Fibroblast of skin of left quadriceps (primary cell): ENCODE measurements at places on chromosomes 4 and X.

DNA sequence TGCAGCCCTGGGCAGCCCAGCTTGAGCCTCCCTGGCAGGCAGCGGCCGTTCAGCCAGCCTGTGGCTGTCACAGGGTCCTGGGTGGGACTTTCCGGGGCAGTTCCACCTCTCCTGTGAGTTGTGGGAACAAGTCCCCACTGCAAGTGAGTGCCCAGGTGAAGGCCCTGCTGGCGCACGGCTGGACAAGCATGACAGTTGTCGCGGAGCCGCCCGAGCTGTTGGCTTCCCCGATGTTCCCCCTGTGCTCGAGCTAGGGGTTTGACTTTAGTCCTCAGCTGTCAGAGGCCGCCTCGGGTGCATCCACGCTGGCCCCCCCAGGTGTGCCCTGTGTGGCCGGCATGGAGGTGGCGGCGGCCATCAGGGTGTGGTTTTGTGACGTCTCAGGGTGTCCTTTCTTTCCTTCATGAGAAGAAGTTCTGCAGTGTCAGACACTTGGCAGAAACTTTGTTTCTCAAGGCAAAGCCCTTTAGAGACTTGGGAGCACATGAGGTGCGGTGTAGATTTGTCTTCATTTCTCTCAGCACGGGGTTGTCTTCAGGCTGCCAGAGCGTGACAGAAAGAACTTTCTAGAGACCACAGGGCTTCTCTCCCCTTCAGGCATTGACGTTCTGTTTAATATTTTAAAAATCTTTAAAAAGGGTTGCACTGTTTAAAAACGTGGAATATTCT is 69.4 kb upstream of the HGFAC start:
- DNase-seq, result no peak

DNA sequence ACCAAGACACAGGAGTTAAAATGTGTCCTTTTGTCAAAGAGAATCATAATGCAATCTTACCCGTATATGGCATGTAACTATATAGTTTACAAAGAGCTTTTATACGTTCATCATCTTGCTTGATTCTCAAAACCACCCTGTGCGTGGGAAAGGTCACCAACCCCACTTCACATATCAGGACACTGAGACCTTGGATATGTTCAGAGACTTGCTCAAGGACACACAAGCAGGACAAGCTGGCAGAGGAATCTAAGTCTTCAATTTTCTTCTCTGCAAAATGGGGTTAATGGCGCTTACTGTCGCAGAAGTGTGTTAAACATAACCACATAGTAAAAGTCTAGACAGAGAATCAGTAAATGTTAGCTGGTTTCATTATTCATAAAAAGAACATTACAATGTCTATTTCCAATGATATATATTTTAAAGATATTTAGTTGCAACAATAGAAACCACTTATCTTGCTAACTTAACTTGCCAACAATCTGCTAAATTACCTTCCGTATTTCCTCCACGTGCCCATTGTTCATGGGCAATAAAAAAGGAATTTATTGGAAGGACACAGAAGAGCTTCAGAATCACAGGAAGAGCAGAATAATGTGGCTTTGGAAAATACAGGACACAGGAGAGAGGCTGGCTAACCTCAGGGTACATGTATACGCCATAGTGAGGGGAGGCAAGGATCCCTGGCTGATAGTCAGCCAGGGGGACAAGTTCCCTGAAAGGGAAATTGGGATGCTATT is 64.6 kb upstream of the TAPT1 start:
- no peak for DNase-seq

GRCh38 chrX:21166272-21166982 is 207.8 kb upstream of the CNKSR2 start:
- DNase-seq, result no peak

DNA sequence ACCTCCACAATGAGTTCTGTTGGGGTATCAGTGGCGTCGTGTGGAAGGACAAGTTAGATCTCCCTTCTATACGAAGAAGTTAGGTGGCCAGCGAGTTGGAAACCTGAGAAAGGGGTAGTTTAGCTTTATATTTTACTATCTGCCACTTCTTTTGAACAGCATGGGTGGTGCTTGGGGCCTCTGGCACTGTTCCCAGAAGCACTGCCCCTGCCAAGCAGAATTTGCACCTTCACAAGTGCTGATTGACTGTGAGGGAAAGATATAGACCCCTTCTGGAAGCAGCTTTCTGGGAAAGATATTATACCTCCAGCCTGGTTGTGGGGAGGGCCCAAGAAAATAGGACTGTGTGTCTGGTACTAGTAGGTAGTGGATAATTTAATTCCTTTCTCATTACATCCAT is 246.9 kb downstream of the FBXO8 start:
- DNase-seq, result no peak

DNA sequence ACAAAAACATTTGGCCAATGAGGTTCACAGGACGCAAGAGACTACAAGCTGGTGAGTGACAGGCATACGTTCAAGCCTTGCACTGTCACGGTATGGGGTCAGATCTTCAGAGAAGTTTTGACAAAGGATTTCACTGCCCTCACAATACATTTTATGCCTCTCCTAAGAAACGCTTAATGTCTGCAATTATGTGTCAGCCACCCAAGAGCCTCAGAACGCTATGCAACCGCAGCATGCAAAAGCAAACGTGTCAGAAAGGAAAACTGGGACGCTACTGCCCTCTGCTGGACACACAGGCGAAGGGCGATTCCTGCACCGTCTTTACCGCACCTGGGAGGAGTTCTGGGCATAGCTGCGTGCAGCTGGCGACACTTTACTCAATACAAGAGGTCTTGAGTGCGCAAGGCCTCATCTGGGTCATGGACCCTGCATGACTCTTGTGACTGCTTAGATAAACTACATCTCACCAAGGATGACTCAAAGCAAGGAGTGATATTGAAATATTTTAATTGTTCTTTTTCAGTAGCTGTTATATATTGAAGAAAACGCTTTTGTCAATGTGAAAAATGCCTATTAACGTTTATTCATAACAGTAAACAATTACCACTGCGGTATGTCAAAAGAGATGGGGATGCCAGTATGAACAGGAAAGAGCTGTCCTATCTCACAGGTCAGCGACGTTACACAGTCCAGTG is 147.6 kb upstream of the FRG1 start:
- peak; percentile 63 for DNase-seq

- DNase-seq, result no peak
Measured at GRCh38 chr4:140808256-140808655, 52.1 kb upstream of the TBC1D9 start.

DNA sequence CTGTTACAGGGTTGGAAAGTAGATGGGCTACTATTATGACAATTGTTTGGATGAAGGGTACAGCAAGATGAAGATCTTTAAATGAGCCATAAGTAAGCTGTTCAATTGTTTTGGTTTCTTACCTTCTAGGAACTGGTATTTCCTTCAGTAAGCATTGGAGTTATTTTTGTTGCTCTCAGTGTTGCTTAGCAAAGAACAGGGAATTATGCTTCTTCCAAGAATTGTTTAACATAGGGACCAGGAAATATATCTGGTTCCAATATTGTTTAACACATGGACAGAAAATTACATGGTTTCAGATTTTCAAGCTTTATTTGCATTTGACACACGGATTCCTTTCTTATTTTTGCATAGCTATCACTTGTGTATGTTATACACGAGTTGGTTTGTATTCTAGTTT is 1999.0 kb downstream of the ARAP2 start:
- DNase-seq, result no peak

GRCh38 chr4:25448379-25449109 is 71.5 kb downstream of the ANAPC4 start:
- peak; percentile 24 for DNase-seq

DNA sequence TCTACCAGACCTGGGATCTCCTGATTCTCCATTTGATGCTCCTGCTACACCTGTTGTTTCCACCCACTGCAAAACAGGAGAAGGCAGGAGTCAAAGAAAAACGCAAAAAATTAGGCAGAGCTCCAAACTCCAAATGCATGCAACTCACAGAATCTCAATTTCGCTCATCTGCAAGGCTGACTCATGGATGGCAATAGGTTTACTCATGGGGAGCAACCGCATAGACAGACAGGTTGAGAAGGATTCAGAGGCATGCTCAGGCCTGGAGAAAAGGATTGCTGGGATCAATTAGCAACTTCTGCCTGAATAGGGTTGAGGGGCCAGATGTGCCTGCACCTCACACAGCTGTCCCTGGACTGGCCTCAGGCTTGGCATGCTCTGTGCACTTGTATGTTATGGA is 231.0 kb downstream of the LDB2 start:
- DNase-seq, result peak; percentile 92

DNA sequence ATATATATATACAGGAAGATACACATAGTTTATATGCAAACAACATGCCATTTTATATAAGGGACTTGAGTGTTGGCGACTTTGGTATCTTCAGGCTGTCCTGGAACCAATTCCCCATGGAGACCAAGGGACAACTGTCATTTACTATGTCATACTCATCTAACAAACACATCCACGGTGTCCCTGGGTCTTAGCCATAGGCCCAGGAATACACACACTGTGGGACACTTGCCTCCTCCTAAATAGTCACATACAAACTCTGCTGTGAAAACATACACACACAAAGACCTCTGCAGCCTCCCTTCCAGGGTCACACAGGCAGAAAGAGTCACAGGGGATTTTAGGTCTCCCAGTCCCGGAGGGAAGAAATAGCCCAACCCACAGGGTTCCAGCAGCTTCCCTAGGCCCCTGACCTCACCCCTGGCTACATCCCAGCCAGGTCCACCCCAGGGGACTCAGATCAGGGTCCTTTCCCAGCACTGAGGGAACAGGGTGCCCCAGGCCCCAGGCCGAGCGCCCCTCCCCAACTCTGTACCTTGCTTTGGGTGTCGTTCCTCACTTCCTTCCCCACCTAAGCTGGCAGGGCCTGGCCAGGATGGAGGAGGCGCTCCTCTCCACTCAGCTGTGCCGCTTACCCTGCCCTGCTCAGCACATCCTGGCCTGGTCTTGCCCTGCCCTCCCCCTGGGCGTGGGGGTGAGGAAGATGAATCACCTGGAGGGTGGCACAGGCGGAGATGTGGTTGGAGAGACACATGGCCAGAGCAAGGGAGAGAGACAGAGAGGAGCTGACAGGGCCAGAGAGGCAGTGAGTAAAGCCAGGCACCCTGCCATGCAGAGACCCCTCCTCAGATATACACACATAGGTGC is 21.8 kb downstream of the FGD1 start:
- DNase-seq, result no peak

DNA sequence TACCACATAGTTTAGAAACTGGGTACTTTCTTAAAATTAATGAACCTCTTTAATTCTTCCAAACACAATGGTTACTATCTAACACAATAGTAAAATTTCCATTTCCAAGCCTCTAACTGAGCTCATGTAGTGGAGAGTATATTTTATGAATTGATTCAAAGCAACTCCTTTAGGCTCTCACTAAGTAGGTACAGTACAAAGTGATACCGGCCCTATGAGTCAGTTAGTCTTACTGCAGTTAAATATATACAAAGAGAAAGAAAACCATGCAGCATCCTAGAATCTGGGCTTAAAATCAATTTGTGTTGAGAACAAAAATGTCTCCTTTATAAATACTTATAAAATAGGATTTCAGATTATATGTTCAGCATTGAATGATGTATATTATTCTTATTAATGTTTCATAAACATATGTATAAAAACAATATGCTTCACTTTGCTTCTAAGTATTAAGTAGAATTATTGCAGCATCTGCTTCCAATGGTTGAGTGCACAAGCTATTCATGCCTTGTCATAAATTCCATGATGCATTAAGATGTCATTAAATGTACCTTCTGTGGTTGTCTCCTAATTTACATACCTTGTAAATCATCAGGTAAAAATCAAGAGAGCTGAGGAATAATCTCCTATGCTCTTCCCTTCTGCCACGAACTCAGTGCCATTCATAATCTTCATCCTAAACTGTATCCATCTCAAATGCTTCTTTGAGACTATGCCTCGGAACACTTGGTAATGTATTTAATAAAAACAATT is 1037.8 kb downstream of the STPG2 start:
- no peak for DNase-seq

- no peak for DNase-seq
Measured at GRCh38 chr4:68570122-68570507, 6.0 kb downstream of the UGT2B17 start.

DNA sequence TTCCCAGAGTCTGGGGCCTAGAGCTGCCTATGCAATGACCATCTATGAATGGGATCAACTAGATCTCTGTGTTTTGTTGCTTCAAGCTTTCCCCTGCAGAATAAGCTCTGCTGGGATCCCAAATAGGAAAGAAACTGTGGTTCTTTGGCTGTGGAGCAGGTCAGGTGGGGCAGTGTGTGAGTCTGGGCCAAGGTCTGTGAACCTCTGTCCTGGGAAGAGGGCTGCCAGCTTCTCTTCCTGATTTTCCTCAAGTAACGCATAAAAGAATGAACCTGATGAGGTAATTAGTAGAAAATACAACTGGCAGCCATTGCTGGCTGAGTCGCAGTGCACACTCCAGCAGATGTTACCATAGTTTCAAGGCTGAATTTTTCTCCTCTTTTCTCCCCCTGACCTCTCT is 4.6 kb upstream of the PIN4 start:
- DNase-seq, result no peak

DNA sequence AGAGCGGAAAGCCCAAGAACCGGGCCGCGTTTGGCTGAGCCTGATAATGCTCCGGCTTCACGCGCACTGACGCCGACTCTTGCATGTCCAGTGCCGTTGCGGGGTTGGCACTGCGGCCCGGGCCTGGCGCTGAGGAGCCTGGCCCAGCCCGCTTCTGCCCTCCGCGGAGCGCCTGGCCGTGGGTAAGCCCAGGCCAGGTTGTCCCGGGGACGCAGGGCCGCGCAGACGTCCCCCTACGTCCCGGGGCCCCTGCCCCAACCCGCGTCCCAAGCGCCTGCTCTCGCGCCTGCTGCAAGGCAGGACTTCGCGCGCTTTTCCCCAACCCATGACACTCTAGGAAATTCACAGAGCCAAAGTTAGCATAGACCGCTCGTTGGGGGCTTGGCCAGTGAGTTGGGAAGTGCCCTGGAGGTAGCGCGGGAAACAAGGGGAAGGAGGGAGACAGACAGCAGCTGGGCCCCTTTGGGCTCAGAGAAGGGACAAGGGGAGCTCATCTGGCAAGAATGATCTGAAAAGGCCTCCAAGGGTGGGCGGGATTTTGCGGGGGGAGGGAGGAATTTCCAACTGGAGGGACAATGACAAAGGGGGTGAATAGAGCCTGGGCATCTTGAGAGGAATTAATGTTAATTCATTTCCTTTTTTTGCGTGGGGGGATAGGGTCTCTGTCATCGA is 665 bp upstream of the LRPAP1 start:
- no peak for DNase-seq

DNA sequence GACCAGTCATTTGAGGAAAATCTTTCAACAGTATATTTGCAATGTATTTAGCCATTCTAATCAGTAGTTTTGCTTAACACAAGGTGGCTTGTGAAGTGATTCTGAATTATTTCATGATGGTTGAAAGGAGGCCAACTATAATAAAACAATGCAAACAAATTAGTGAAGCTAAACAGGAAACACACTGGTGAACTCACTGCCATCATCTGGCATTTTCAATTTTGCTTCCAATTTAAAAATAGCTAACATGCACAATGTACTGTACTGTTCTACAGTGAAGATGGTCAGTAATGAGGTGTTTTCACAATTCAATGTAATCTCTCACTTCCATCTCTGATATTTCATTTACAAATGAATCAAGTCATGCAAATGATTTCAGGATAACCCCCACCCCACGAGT is 31.1 kb downstream of the PGRMC2 start:
- no peak for DNase-seq
